ENCODE measurements at places on chromosomes 3 and 15. TPM values are rescaled to one million over a fixed set of nuclear protein-coding genes. Genes with fewer than 3 reads are reported as not detected.

Gene GPR171
- 4.9 TPM for total RNA-seq

Gene RBM6
- 90.0 TPM for total RNA-seq

Gene WDR48
- 48.3 TPM for total RNA-seq

Gene RPP25
- 7.2 TPM for total RNA-seq

Gene LTF
- 1,823 TPM for total RNA-seq

Gene IL16
- 19.9 TPM for total RNA-seq

Gene ZNF501
- 4.2 TPM for total RNA-seq

Gene LCTL
- not detected for total RNA-seq

Gene P3H2
- 103 TPM for total RNA-seq

Gene ACVR2B
- total RNA-seq = 11.2 TPM

Gene KLHL40
- not detected for total RNA-seq

Gene CCR9
- 0.22 TPM for total RNA-seq

Gene NDUFB4
- 109 TPM for total RNA-seq

Measured in kidney (tissue), 22 donors.